ENCODE measurements at places on chromosomes 12 and 14.

- peak; percentile 85 for DNase-seq
These were observed 3.2 kb upstream of the DYNC1H1 start for GRCh38 chr14:101961011-101961721.

- DNase-seq = no peak
These were observed 75.1 kb downstream of the MED13L start for GRCh38 chr12:116202433-116202832.

DNA sequence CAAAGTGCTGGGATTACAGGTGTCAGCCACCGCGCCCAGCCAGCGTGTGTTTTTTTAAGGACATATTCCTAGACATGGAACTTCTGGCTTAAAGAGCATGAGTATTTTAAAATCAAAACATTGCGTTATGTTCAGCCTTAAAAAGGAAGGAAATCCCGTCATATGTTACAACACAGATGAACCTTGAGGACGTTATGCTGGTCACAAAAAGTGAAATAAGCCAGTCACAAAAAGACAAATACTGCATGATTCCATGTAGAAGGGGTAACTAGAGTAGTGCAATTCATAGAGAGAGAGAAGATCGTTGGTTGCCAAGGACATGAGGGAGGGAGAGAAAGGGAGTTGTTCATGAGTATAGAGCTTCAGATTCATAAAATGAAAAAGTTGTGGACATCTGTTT, 53.9 kb downstream of the ACACB start:
- DNase-seq = no peak

GRCh38 chr14:55803873-55804553, 224.0 kb downstream of the KTN1 start:
- DNase-seq = no peak

GRCh38 chr12:71400481-71400880, 39.1 kb upstream of the LGR5 start:
- DNase-seq = no peak

DNA sequence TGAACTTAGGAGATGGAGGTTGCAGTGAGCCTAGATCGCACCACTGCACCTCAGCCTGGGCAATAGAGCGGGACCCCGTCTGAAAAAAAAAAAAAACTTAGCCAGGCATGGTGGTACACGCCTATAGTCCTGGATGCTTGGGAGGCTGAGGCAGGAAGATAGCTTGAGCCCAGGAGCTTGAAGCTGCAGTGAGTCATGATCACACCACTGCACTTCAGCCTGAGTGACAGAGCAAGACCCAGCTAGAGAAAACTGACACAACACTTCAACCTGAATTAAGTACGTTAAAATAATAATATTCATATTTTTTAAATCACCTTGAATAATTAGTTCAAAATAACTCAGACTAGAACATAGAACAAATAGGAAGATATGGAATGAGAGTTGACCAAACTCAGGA, 5.7 kb upstream of the CATSPERB start:
- no peak for DNase-seq

Data from adrenal gland (tissue), 19 donors.